ENCODE measurements at places on chromosomes 12 and 14.

GRCh38 chr14:23487216-23487615, 17.7 kb downstream of the NGDN start:
- DNase-seq, result no peak

DNA sequence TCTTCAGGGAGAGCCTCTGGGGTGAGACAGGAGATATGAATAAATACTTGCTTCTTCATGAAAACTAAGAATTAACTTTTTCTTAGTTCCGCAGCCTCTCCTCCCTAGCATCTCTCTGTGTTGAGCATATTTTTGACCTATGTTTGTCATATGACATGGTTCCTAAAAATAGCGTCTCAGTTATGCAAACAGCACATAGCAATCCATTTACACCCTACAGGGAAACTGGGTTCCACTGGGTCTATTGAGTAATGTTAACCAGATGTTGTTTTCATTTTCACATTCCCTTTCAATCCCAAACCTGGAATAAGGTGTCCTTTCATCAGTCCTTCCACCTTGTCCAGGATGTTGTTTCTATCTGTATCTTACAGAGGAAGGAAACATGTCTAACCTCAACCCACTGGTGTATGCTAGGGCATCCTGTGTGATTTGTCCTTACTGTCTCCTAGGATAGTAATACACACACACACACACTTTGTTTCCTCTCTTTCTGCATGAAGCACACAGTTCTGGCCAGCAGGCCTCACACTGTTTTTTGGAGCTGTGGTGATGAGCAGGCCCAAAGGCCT, 1543.5 kb downstream of the AACS start:
- no peak for DNase-seq

DNA sequence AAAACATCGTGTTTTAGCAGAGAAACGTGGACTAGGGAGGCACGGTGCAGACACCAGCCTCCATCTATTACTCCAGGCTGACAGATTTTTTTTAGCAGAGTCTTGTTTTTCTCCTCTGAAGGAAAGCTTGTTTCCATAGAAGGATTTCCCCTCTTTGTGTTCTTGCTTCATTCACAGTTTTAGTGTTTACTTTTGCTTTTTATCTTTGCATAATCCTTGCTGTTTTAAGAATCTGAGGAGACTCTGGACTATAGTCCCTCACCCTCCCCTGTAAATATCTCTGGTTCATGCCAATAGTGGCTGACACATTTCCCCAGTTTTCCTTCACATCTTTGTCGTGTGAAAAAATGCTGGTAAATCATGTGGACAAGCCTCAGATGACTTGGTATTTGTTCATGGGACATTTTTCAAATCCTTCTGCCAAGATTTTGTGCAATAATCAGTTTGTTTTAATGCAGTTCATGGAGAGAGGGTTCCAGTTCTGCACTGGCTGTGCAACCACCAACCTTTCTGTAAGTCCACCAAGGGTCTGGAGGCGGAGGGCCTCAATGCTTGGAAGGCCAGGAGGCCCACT, 39.9 kb upstream of the TMCC3 start:
- DNase-seq, result no peak

DNA sequence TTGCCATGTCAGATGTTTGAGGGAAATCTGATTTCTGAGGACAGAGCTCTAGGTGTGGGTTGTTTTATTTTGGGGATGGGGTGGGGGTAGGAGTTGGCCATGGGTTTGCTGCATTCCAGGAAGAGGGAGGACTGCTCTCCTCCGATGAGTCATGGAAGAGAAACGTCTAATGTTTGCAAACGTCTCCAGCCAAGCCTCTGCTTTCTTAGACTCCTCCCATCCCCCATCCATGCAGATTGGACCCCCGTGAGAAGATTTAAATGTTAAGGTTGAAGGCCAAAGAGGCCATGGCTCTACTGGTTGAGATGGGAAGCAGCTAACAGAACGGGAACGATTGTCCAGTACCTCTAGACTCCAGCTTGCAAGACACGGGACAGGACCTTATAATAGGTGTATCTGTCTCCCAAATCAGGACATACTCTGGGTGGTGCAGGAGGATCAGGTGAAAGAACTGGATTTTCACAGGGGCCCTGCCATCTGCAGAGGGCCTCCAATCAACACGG, 11.4 kb upstream of the ATP2A2 start:
- no peak for DNase-seq

- no peak for DNase-seq
Observed at GRCh38 chr14:76826122-76826521, at the start of gene LRRC74A. TSS of gene LRRC74A (plus strand) at chr14:76826408. CDS start at chr14:76826698, 290 bp downstream.

DNA sequence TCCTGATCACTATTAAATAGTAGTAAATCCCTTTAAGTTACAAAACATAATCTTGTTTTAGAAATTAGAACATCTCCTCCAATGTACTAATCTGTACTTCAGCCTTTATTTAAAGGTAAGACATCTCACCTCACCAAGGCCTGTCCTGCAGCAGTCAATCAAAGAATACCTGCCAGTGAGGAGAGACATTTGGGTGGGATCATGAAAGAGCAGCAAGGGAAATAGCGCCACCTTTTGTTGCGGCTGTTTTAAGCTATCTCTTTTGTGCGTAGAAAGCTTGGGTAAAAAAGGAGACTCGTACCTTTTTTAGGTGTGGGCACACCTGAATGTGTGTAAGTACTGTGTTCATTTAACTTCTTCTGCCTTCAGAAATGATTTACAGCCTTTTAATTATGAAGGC, 117.8 kb upstream of the TMTC1 start:
- no peak for DNase-seq

DNA sequence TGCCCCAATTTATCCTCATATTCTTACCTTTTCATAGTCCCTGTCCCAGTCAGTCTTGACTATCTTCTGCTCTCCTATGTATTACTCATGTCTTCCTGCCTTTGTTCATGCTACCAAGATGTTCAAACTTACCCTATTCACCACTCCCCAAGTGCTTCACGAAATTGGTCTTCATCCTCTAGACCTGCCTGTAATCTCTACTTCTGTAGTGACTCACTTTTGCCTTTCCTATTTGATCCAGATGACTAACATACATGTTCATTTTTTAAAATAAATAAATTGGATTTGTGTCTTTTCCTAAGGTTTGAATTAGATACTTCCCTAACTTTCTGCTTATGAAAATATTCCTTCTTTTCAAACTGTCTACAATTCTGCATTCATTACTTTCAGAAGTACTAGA, 107.7 kb upstream of the PPM1H start:
- DNase-seq, result no peak

GRCh38 chr12:2177751-2178150, 125.0 kb downstream of the CACNA1C start:
- no peak for DNase-seq

DNA sequence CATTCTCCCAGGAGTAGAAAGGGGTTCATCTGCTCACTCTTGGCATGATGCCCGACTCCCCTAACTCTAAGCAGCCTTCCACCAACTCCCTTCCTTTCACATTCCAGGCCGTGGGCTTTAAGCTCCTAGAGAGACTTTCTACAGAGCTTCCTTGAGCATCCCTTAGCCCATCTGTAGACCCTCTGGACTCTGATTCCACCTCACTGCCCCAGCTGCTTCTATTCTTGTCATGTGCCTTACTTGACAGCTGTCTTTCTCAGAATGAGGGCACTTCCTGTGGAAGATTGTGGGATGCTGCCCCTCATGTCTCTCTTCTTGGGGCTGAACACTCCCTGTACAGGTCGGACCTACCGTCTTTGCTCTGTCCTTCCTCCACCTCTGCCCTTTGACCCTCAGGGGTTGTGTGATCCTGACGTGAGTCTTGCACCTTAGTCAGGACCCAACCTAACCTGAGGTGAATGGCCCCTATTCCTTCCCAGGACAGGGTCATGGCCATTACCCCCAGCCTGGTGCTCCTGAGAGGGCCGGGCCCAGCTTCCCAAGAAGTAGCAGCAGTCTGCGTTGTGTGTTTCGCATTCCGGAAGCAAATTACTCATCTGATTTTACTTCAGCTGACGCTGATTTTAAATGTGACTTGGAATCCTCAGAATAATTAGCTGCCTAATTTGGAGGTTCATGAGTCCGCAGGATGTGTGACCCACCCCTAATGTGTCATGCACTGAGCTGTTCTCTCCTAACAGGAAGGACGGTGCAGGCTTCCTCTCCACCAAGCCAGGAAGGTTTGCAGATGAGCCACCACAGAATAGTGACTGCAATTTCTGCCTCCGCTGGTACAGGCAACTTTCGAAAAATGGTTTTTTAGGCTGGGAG, 2.7 kb upstream of the GALNT6 start:
- no peak for DNase-seq

DNA sequence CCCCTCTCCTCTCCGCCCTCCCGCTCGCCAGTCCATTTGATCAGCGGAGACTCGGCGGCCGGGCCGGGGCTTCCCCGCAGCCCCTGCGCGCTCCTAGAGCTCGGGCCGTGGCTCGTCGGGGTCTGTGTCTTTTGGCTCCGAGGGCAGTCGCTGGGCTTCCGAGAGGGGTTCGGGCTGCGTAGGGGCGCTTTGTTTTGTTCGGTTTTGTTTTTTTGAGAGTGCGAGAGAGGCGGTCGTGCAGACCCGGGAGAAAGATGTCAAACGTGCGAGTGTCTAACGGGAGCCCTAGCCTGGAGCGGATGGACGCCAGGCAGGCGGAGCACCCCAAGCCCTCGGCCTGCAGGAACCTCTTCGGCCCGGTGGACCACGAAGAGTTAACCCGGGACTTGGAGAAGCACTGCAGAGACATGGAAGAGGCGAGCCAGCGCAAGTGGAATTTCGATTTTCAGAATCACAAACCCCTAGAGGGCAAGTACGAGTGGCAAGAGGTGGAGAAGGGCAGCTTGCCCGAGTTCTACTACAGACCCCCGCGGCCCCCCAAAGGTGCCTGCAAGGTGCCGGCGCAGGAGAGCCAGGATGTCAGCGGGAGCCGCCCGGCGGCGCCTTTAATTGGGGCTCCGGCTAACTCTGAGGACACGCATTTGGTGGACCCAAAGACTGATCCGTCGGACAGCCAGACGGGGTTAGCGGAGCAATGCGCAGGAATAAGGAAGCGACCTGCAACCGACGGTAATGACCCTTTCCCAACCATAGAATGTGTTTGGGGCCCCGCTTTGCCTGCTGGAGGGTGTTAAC, 615 bp downstream of the CDKN1B start:
- DNase-seq, result no peak

GRCh38 chr12:9741726-9742125, 8.8 kb upstream of the CLECL1 start:
- DNase-seq, result no peak

DNA sequence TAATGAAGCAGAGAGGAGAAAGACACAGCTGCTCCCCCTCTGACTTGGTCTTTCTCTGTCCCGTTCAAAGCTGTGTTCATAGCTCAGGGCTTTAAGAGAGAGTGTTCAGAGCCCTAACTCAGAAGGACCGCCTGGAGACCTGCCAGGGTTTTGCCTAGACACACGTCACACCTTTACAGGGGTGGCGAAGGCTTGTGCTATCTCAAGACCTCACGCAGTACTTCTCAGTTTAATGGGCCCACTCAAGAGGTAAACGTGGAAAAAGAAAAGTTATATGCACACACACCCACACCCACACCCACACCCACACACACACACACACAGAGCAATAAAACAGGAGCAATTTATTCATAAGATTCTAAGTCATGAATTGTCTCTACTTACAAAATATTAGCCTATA, 374.3 kb downstream of the C12orf75 start:
- DNase-seq, result no peak

GRCh38 chr14:41549821-41550607, 56.7 kb upstream of the LRFN5 start:
- DNase-seq, result no peak

GRCh38 chr12:51592034-51592705, 1.1 kb downstream of the SCN8A start:
- DNase-seq, result no peak

DNA sequence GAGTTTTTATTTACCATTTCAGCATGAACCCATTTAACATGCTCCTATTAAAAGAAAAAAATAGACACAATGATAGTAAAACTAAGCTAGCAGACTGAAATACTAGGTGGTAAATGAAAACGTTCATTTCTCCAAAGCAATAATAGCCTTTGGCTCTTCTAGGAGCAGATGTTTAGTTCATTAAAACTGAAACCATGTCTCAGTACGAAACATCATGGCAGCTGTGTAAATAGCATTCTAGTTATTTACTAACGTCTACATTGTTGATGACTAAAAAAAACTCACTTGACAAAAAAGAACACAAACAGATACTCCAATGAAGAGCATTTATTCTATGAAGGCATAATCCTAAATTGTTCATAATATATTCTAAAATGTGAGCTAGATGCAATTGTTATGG, 17.9 kb downstream of the RECQL start:
- DNase-seq, result no peak

- no peak for DNase-seq
Observed at GRCh38 chr12:52235001-52235764, 2.1 kb downstream of the KRT7 start.

- no peak for DNase-seq
Observed at GRCh38 chr12:90575995-90576394, 379.0 kb downstream of the CCER1 start.

All from smooth muscle cell of the brain vasculature (primary cell).